A549 treated with AZD2906 at 1 μM for 4 hours (cell line): ENCODE measurements at places on chromosomes 4 and X. TPM values are rescaled to one million over a fixed set of nuclear protein-coding genes. Genes with fewer than 3 reads are reported as not detected.

FAM133A gene
- total RNA-seq, result 0.64 to 1.0 TPM (median 0.77 TPM) in 5 replicates

PCSK1N gene
- 18.0 to 55.7 TPM (median 48.7 TPM) in 5 replicates for total RNA-seq

XG gene
- total RNA-seq, result 0.02 to 0.09 TPM (median 0.06 TPM) in 4 of 5 replicates, not detected in the other

BEND4 gene
- 0.01 to 0.05 TPM (median 0.03 TPM) in 4 of 5 replicates, not detected in the other for total RNA-seq

ZIC3 gene
- not detected in 5 replicates for total RNA-seq

ADGRG4 gene
- not detected in 5 replicates for total RNA-seq

PABPC1L2B gene
- 0.03 TPM in 1 of 5 replicates, not detected in the others for total RNA-seq

L1CAM gene
- total RNA-seq, result 18.4 to 20.7 TPM (median 20.2 TPM) in 5 replicates

GLRA3 gene
- 0.01 TPM in 2 of 5 replicates, not detected in the others for total RNA-seq

GUCY1B1 gene
- total RNA-seq, result 0.17 to 0.30 TPM (median 0.20 TPM) in 5 replicates

RIPPLY1 gene
- 0.11 TPM in 1 of 5 replicates, not detected in the others for total RNA-seq

SNX25 gene
- total RNA-seq, result 6.2 to 7.7 TPM (median 7.2 TPM) in 5 replicates

SUPT20HL1 gene
- total RNA-seq, result not detected in 5 replicates

UNC5C gene
- not detected in 5 replicates for total RNA-seq

PTCHD1 gene
- total RNA-seq, result not detected in 5 replicates

NCAPG gene
- total RNA-seq, result 22.0 to 30.0 TPM (median 24.4 TPM) in 5 replicates

ADGRL3 gene
- 0.02 to 0.06 TPM (median 0.03 TPM) in 5 replicates for total RNA-seq

NLGN4X gene
- total RNA-seq, result 0.02 to 0.03 TPM (median 0.03 TPM) in 3 of 5 replicates, not detected in the others

SOD3 gene
- total RNA-seq, result 0.08 TPM in 1 of 5 replicates, not detected in the others

GAR1 gene
- 36.4 to 44.7 TPM (median 40.3 TPM) in 5 replicates for total RNA-seq

APLN gene
- 0.58 to 1.00 TPM (median 0.77 TPM) in 5 replicates for total RNA-seq
